ENCODE measurements at places on chromosomes 7 and 10. TPM values are rescaled to one million over a fixed set of nuclear protein-coding genes. Genes with fewer than 3 reads are reported as not detected.

ARMC3 gene
- 0.25 TPM for total RNA-seq

SORBS1 gene
- 0.74 TPM for total RNA-seq

SRI gene
- 21.7 TPM for total RNA-seq

TMEM130 gene
- total RNA-seq, result 0.57 TPM

ACTL6B gene
- total RNA-seq, result not detected

PHKG1 gene
- total RNA-seq, result 3.4 TPM

ADRA2A gene
- total RNA-seq, result 0.82 TPM

STAG3 gene
- 0.90 TPM for total RNA-seq

IQUB gene
- total RNA-seq, result 0.81 TPM

GRCh38 chr7:85529831-85530230, 343.0 kb upstream of the SEMA3D start:
- DNase-seq, result peak; percentile 79

DNA sequence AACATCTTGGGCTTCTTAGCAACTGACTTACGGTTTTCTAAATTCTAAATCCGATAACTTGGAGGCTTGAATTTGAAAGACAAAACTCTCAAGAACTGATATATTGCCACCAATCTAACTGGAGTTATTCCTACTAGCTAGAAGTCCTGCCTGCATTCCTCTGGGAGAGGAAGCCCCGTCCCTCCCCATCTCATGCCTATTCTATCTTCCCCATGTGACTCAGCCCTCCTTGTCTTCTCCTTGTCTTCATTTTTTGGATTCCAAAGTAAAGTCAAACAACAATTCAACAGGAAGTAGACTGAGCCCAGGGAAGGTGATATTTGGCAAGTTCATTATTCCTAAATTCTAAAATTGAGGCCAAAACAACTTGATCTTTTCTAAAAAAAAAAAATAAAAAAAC, 587.7 kb downstream of the KCNMA1 start:
- peak; percentile 59 for DNase-seq

DNA sequence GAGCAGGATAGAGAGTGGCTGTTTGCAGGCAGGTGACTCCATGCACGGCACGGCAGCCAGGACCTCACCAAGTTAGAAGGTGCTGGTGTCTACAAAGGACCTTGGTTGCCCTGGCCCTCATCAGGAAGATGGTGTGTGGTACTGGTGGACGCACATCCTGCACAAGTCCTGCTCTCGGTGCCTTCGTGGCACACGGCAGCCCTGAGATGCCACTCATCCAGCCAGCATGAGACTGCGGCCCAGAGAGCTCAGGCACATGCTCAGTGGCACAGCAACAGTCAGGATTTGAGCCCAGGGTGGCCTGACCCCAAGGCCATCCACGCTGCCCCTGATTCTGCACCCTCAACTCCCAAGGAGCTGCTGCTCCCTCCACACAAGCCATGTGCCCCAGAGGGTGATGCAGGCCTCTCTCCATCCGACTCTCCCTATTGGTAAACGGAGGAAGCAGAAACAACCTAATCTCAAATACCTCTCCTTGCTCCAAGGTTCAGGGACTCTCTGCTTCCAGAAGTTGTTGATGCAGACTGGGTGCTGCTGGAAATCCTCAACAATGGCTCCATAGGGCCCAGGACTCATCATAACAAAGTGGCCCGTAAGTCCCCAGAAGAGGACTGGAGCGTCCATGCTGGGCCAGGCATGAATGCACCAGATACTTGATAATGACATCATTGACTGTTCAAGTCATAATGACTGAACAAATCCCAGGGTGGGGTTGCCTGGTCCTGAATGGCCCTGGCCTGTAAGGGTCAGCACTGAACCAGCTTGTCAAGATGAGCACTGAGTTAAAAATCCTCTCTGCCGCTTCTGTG, 93.6 kb downstream of the ARHGAP22 start:
- DNase-seq, result no peak

GRCh38 chr10:132176623-132177500, 9.9 kb upstream of the DPYSL4 start:
- no peak for DNase-seq

DNA sequence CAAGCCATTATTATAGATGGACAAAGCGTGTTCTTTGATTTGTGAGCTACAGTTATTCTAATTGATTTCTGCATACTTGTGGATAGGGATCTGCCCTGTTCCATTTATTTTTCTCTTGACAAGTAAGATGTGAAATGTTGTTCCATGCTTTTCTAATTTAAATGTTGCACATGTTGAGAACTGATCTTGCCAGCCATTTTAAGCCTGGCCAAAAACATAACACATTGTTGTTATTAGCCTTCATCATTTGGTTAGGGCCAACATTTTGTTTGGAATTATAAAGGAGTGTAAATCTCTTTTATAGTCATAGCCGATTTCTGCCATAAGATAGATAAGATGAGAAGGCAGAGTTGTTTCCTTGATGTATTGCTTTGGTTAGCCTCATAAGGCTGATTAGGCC, 117.0 kb downstream of the WNT2 start:
- DNase-seq, result peak; percentile 39

- DNase-seq, result no peak
Measured at GRCh38 chr10:116477986-116478664, 50.5 kb downstream of the PNLIPRP3 start.

GRCh38 chr7:103718482-103719061, 270.9 kb downstream of the RELN start:
- DNase-seq, result peak; percentile 24

- no peak for DNase-seq
Measured at GRCh38 chr10:92667078-92667477, 22.7 kb upstream of the HHEX start.

- DNase-seq, result no peak
Measured at GRCh38 chr10:33233221-33233620, 101.2 kb downstream of the NRP1 start.

DNA sequence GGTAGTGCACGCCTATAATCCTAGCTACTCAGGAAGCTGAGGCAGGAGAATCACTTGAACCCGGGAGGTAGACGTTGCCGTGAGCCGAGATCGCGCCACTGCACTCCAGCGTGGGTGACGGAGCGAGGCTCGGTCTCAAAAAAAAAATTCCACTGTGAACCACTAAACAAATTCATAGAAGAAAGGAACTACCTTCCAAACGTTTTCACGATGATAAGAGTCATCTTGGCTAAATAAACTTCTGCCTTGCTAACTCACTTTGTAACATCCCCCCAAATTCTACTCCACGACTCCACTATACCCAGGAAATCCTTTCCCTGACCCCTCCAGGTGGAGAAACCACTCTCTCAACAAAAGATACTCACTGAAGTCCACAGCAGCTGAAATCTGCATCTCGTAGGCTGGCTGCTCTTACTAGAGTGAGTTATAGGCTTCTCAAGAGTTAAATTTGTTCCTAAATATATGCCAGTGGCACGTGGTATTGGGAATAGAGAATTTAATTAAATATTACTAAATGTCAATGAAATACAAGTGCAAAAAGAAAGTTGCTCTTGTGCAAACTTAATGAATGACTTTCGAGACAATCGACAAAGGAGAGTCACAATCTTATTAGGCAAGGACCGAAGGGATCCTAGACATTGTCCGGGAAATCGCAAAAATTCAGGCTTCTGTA, 1.6 kb upstream of the GTF2I start:
- peak; percentile 10 for DNase-seq

DNA sequence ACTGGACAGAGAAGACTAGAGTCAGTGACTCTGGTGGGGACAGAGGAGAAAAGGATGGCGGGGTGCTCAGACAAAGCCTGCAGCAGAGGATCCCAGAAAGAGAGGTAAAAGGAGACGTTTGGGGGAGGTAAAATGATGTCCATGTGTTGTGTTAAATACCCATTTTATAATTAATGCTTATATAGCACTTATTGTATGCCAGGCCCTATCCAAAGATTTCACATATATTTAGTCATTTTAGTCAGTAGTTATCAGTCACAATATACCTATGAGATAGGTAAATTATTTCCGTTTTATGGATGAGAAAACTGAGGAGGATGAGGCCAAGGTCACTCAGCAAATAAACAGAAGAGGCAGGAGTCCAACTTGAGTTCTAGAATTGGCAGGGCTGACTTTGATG, 144.6 kb upstream of the SEMA3E start:
- no peak for DNase-seq

DNA sequence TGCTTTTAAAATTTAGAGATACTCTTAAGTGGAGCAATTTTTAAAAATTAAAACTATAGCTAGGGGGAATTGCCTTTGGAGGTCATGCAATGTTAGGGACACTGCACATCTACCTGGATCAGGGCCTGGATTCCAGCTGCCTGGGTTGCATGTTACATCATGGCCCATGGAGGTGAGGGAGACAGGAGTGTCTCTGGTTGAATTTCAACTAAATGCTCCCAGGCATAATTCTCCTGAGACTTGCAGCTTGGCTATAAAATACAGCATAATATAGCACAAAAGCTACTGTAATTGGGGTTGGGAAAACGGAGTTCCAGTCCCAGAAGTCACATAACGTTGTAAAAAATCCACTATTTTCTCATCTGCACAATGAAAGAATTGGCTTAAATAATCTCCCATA, 782.5 kb downstream of the LRMDA start:
- no peak for DNase-seq

- no peak for DNase-seq
Measured at GRCh38 chr10:113287592-113287991, 265.3 kb upstream of the HABP2 start.

DNA sequence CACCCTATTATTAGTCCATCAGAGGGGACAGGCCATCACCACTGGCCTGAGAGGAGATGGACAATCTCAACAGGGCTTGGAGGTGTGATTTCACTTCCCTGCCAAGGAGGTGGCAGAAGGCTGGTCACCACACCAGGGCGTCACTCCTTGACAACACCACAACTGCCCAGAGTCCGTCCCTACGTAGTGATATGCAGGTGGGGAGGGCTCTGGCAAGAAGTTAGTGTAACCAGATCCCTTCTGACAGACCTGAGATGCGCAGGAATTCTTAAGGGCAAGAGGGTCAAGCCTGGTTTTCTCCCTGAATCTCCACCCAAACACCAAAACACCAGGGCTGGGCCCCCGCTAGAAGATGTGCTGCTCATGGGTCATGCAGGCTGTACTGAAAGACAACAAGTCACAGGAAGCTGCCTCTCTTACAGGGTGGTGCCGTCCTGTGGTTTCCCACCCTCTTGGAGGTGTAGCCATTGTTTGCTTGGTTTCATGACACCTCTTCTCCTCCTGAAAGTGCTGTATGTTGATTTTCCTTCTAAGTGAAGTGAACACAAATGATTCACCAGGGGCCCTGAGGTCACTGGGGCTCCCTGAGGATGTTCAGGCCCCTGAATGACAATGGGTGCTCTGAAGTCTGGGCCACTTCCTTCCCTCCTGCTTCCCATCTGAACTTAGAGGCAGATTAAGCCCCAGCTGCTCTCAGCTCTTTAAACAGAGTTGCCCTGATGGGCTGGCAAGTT, 27.1 kb downstream of the ATXN7L1 start:
- no peak for DNase-seq

- DNase-seq, result no peak
Measured at GRCh38 chr10:110485541-110485940, 12.2 kb upstream of the DUSP5 start.

DNA sequence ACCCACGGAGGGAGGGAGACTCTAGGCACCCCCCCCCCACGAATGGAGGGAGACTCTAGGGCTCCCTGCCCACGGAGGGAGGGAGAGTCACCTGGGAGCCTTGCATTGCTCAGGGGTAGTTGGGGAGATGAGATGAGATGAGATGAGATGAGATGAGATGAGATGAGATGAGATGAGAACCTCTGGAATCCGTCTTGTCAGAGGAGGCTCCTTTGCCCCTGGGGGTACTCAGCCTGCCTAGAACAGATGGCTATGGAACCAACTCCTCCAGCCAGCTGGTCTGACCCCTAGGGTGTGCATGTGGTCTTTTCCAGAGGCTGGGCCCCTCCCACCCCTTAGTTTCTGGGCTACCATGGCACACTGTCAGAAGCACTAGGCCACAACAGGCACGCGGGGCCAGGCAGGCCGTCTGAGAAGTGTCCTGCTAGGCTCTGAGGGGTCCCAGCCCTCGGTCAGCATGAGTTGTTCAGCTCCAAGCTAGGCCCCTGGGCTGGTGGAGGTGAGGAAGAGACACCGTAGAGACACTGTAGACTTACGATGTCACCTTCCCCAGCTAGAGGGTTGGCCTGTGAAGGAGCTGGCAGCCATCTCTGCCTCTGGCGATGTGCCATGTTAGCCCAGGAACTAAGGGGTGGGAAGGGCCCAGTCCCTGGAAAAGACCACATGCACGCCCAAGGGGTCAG, 8.8 kb downstream of the TSPAN15 start:
- no peak for DNase-seq

- no peak for DNase-seq
Measured at GRCh38 chr10:21141946-21142492, 244.9 kb upstream of the NEBL start.

GRCh38 chr10:70494536-70494935, 16.0 kb downstream of the PALD1 start:
- no peak for DNase-seq

DNA sequence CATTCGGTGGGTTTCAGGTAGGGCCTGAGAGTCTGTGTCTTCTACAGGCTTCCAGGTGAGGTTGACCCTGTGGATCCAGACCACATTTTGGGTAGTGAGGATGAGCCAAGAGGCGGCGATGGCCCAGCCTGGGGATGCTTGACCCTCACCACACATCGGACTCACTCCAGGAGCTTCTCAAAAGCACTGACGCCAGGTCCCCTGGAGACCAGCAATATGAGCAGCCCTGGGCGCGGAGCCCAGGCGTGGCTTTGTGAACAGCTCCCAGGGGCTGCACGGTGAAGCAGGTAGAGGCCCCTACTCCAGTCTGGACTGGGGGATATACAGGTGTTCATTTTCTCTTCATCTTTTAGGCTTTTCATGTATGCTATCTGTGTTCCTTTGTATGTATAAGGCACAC, 139.7 kb upstream of the PCBD1 start:
- DNase-seq, result no peak

DNA sequence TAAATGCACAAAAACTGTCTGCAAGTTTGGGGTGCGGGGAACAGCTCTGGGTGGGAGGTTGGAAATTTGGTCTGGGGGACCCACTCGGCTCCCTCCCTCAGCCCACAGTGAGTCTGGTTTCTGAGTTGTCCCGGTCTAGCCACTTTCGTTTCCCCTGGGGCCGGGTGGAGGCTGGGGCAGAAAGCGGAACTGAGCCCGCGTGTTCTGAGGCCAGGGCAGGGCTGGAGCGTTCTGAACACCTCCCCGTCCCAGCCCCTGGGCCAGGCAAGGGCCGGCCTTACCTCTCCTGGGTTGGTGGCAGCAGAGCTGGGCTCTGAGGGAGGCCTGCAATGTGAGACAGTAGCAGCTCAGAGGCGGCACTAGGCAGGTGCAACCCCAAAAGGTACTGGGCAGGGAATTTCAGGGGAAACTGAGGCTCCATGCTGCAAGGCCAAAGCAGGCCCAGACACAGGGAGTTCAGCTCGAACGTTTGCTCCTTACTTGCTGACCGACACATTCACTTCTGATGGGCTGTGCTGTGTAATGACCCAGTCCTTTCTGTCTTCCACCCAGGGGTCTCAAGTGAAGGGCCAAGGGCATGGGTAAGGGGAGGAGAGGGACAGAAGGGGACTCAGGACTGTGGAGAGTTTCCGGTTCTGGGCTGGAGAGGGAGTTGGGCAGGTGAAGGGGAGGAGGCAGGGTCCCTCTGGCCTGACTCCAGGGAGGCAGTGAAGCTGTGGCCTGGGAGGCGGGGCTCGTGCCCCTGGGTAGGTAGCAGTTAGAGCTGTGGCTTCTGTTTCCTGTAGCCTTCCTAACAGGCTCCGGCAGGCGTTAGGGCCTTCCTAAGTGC, 3.0 kb downstream of the IRF5 start:
- no peak for DNase-seq

Measured in fibroblast of the aortic adventitia (primary cell).